Hematopoietic multipotent progenitor cell treated with erythropoietin and hydrocortisone succinate and interleukin-3 and kit ligand, for 17 days (in vitro differentiated cells): ENCODE measurements at places on chromosomes 13 and 19.

- no peak for DNase-seq
Measured at GRCh38 chr13:29540334-29540733, 55.2 kb downstream of the SLC7A1 start.

- DNase-seq, result no peak
Measured at GRCh38 chr19:8504171-8504570, 1.7 kb upstream of the PRAM1 start.

DNA sequence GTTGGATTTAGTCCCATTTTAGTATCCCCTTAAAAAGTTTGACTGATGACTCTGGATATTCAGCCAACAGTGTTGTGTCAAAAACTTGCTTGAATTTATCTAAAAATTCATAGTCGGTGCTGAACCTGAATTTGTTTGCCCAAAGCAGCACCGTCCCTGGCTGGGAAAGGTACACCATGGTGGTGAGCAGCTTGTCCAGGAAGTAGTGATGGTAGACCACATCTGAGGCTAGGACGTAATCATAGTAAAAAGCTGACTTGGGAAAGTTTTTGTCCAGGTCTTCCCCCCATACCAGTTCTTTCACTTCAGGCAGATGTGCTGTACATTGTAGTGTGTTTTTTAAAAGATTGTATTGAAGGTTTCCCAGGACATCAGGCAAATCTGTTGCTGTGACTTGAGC is 8.8 kb downstream of the METTL21C start:
- no peak for DNase-seq

- DNase-seq, result no peak
Measured at GRCh38 chr13:103931331-103931845, 865.2 kb upstream of the SLC10A2 start.

DNA sequence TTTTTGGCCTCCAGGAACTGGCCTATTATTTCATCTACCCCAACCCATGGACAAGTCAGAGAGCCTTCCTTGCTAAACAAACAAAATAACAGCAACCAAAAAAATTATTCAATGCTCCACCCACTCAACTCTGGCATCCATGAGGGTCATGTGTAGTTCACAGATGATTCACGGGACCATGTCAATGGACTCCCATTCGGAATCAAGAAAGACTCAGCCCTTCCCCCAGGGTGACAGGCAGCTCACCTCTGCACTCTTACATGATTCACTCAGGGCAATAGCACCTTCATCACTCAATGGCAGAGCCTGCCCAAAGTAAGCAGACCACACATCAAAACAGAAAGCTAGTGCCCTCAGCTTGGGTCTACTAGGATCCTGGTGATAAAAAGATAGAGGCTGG is 14.3 kb upstream of the SCEL start:
- DNase-seq, result no peak

DNA sequence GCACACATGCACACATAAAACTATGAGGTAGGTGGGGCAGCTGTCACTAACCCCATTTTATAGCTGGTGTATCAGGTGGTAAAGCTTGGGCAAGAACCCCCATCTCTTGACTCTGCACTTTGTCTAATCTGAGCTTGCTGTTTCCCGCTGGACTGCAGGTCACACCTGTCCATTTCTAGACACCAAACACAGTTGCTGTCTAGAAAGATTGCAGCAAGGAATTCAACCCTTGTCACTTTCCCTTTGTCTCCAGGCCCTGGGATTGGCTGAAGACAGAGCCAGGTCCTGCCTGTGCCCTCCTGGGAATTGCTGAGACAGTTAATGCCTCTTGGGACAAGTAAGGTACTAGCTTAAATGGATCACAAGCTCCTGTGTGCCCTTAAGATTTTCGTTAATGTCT is 83.8 kb downstream of the RNASEH2B start:
- no peak for DNase-seq

DNA sequence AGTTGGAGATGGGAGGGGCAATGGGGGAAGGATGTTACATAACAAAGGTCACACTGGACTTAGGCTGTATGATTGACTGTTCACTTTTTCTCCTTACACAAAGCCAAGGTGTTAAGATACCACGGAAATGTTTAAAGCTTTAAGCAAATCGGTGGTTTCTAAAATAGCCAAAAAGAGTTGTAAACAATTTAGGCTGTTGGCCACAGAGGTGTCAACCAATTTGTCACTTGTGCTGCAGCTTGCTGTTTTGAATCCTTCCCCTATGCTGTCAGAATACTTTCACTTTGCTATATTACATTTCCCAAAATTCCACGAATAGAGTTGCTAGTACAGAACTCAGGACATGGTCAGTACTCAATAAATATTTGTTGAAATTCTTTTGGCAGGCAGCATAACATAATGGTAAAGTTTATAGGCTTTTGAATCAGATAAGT is 149.3 kb downstream of the VWA8 start:
- DNase-seq, result no peak

- no peak for DNase-seq
Measured at GRCh38 chr13:82565201-82565600, 1317.1 kb downstream of the SLITRK1 start.

GRCh38 chr13:98143157-98143553 is 261 bp downstream of the FARP1 start:
- DNase-seq, result no peak

DNA sequence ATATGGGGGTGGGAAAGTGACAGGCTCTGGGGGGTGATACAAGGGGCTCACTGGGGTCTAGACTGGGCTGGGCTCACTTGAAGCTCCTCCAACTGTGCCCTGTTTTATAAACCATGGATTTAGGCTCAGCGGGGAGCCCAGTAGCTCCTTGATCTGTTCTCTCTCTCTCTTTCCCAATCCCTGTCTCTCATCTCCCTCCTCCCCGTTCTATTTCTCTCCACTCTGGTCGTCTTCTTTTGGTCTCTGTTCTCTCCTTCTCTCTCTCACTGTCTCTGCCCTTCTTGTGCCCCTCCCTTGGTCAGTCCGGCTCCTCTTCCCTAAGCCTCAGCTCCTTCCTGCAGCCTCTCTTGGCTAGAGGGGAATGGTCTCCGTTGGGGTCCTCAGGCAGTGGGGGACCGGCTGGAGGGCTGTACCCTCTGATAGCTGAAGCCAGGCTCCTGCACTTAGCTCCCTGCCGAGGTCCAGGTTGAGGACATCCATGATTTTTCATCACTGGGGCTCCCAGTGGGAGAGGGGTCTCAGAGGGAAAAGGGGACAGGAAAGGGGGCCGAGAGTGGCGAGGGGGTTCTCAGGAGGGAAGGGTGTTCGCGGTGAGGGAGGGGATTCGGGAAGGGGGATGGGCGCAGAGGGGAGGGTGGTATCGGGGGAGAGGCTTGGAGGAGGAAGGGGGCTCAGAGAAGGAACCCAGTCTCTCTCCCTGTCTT is 8.5 kb downstream of the UNC13A start:
- no peak for DNase-seq

- DNase-seq, result no peak
Measured at GRCh38 chr19:18204394-18205199, 755 bp upstream of the RAB3A start.

DNA sequence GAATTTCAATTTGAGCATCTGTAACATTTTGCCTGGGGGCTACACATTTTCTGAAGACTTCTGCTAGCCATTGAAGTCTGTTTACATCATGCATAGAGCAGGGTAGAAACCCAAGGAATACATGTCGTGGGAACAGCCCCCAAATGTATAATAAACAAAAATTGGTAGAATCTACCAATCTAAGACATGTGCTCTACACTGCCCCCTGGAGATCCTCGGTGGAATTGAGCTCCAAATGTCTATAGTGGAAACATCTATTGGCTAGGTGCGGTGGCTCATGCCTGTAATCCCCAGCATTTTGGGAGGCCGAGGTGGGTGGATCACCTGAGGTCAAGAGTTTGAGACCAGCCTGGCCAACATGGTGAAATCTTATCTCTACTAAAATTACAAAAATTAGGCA is 57.3 kb downstream of the MBD3L2B start:
- peak; percentile 19 for DNase-seq
